ENCODE measurements at places on chromosomes 5 and 9. TPM values are rescaled to one million over a fixed set of nuclear protein-coding genes. Genes with fewer than 3 reads are reported as not detected.
A peak's percentile ranks its signal among the peaks of the same experiment; 100 is the strongest.

Gene LHX3
- total RNA-seq, result not detected

DNA sequence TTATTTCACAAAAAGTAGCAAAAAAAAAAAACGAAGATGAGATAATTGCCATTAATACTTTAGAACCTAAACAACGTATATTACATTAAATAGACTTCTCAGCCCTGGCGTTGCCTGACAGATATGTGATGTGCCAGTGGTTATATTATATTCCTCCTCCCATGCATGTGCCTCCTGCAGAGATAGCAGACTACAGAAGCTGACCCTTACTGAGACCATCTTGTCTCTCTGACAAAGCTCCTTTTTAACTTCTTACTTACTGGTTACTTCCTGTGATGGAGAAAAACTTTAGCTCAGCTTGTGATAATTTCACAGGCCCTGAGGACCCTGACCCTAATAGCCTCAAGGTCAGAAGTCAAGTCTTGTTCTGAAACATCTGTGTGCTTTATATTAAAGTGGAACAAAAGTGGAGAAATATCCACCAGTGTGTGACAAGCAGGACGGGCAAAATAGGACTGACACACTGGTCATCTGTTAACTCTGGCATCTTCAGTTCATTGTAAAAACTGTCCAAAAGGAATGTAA, 80.6 kb upstream of the POU5F2 start:
- no peaks in the 10 kb centered on the region for H3K27me3 ChIP-seq
- no peak overlapping the region for H3K4me3 ChIP-seq
- H3K4me1 ChIP-seq, result no peaks in the 10 kb centered on the region
- H3K36me3 ChIP-seq, result no peaks in the 10 kb centered on the region

Gene TEX53
- total RNA-seq, result not detected

Gene IL31RA
- total RNA-seq, result 0.90 TPM

Gene SOHLH1
- total RNA-seq, result not detected

DNA sequence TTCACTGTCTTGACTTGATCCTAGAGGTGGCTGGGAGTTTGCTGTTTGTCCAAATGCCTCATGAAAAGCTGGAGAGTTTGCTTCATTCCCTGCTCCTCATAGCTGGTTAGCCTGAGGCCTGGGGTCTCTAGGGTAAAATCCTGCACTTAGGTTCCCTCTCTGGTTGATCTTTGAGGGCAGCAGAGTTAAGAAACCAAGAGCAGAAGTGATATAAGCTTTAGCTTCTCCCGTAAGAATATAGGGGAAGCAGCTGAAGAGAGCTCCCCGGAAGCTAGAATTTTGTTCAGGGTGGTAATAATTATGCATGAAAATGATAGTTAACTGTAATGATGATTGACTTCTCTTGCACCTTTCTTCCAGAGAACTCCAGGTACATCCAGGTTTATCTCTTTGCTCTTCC, 1.4 kb downstream of the FAM53C start:
- H3K27ac ChIP-seq, result peak overlapping the region; percentile 64
- H3K4me1 ChIP-seq, result peaks cover 3% of the 10 kb centered on the region
- H3K36me3 ChIP-seq, result peaks cover 18% of the 10 kb centered on the region
- peak overlapping the region; percentile 65 for H3K4me3 ChIP-seq
- no peak for DNase-seq

GRCh38 chr9:137295238-137295811, 6.7 kb downstream of the NRARP start:
- peak overlapping the region; percentile 39 for H3K4me3 ChIP-seq
- H3K27me3 ChIP-seq, result peaks cover 33% of the 10 kb centered on the region
- H3K36me3 ChIP-seq, result no peaks in the 10 kb centered on the region
- no peaks in the 10 kb centered on the region for H3K4me1 ChIP-seq
- no peak overlapping the region for H3K27ac ChIP-seq
- no peak for DNase-seq

DNA sequence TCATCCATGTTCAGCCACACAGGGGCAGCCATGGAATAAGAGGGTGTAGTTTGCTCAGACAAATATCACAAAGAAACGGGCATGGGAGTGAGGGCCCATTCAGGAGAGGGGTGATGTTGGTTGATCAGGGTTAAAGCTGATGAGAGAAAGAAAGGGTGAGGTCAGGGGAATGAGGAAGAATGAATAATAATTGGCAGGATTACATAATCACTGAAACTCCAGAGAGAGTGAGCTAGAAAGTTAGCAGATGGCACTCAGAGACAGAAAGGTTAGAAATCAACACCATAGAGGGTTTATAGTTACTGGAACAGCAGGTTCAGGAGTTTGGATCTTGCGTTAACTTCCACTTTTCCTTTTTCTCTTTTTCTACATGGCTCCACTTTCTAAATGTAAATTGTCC, 113.9 kb downstream of the TAF11L14 start:
- H3K4me3 ChIP-seq, result no peak overlapping the region
- no peaks in the 10 kb centered on the region for H3K4me1 ChIP-seq
- no peaks in the 10 kb centered on the region for H3K36me3 ChIP-seq

Gene TICAM2
- total RNA-seq, result 4.3 TPM

Gene PKD2L2
- total RNA-seq, result not detected

Gene LHX6
- under 0.01 TPM for total RNA-seq

- peaks cover 20% of the 10 kb centered on the region for H3K4me1 ChIP-seq
- peaks cover 6% of the 10 kb centered on the region for H3K27me3 ChIP-seq
- H3K36me3 ChIP-seq, result no peaks in the 10 kb centered on the region
Observed at GRCh38 chr5:6705088-6705487, 8.1 kb upstream of the TENT4A start.

- no peak overlapping the region for H3K4me3 ChIP-seq
- H3K4me1 ChIP-seq, result no peaks in the 10 kb centered on the region
- H3K27ac ChIP-seq, result no peak overlapping the region
- no peaks in the 10 kb centered on the region for H3K36me3 ChIP-seq
Observed at GRCh38 chr9:132486706-132487350, 76.8 kb downstream of the CFAP77 start.

- H3K4me1 ChIP-seq, result no peaks in the 10 kb centered on the region
- H3K27me3 ChIP-seq, result no peaks in the 10 kb centered on the region
- DNase-seq, result no peak
- H3K4me3 ChIP-seq, result no peak overlapping the region
- no peaks in the 10 kb centered on the region for H3K36me3 ChIP-seq
Observed at GRCh38 chr5:160621526-160621925, 199.9 kb downstream of the PTTG1 start.

DNA sequence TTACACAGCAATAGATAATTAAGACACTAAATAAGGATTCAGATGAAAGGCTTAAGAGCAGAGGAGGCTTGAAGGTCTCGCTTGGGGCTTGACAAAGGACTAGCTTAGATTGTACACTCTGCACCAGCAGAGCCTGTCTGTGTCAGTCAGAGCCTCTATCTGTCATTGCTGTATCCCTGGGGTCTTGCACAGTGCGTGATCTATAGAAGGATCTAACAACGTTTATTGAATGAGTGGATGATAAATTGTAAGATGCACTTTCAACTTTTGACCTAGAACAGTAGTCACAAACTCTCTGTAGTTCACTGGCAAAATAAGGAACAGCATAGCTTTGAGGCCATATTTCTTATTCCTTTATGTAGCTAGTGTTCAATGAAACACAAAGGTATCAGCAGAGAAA, 173.5 kb downstream of the ENTREP1 start:
- no peak overlapping the region for H3K27ac ChIP-seq
- no peaks in the 10 kb centered on the region for H3K36me3 ChIP-seq
- no peaks in the 10 kb centered on the region for H3K27me3 ChIP-seq
- no peak overlapping the region for H3K4me3 ChIP-seq

- no peak overlapping the region for H3K27ac ChIP-seq
- no peaks in the 10 kb centered on the region for H3K36me3 ChIP-seq
- H3K4me3 ChIP-seq, result no peak overlapping the region
Observed at GRCh38 chr5:119274767-119275130, 81.1 kb upstream of the TNFAIP8 start.

- H3K4me1 ChIP-seq, result no peaks in the 10 kb centered on the region
- H3K4me3 ChIP-seq, result no peak overlapping the region
- H3K27me3 ChIP-seq, result peaks cover 2% of the 10 kb centered on the region
- no peak for DNase-seq
Observed at GRCh38 chr5:13498279-13498678, 446.2 kb downstream of the DNAH5 start.

Gene OTP
- not detected for total RNA-seq

GRCh38 chr5:133232435-133232834, 180.6 kb downstream of the HSPA4 start:
- 0 out of 2 replicates have a peak, but pooled peaks cover 2% of the 10 kb centered on the region for H3K27me3 ChIP-seq
- H3K4me3 ChIP-seq, result no peak overlapping the region
- no peak overlapping the region for H3K27ac ChIP-seq
- no peaks in the 10 kb centered on the region for H3K36me3 ChIP-seq
- DNase-seq, result no peak

GRCh38 chr5:150022158-150022531, 21.6 kb downstream of the HMGXB3 start:
- H3K27me3 ChIP-seq, result no peaks in the 10 kb centered on the region
- no peak overlapping the region for H3K27ac ChIP-seq
- peaks cover 35% of the 10 kb centered on the region for H3K36me3 ChIP-seq
- DNase-seq, result peak; percentile 87
- peaks cover 12% of the 10 kb centered on the region for H3K4me1 ChIP-seq

DNA sequence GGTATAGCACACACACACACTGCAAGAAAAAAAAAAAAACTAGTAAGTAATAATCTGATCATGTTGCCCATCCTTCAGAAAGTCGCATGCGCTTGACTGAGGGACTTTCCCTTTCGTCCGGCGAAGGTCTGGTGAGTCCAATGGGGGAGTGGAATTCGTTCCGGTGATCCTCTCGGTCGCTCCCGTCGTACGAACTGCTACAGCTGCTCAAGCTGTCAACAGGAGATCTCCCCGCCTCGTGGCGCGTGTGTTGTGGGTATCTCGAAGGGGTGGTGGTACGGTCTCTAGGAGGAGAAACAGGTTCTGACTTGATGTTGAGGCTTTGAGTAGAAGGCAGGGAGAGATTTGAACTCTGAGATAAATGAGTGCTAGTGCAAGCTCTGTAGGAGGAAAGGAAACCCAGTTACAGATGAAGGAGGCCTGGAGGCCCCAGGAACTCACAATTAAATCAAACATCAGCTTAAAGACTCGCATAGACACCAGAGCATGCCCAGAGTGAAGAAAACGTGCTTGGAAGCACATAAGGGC, 160.4 kb downstream of the MEF2C start:
- H3K36me3 ChIP-seq, result no peaks in the 10 kb centered on the region
- H3K27me3 ChIP-seq, result no peaks in the 10 kb centered on the region
- no peak overlapping the region for H3K27ac ChIP-seq
- H3K4me3 ChIP-seq, result no peak overlapping the region
- H3K4me1 ChIP-seq, result no peaks in the 10 kb centered on the region
- DNase-seq, result no peak

Gene CCL28
- total RNA-seq, result under 0.01 TPM

DNA sequence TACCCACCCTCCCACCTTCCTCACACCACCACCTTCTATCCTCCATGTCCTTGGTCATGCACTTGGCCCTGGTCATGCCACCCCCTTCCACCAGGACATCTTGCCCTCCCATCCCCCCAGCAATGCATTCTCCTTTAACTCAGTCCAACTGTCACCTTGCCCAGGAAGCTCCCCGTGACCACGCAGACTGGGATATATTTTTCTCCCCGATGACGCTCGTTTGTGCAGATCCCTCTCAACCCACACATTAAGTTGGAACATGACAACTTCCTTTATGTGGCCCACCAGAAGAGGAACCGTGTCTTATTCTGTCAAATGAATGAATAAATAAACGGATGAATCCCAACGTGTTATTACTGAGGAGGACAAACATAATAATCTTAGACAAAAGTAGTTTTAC, 82.8 kb upstream of the TAS2R1 start:
- H3K27ac ChIP-seq, result peak overlapping the region; percentile 91
- peaks cover 26% of the 10 kb centered on the region for H3K4me1 ChIP-seq
- peak; percentile 80 for DNase-seq
- H3K36me3 ChIP-seq, result no peaks in the 10 kb centered on the region
- no peaks in the 10 kb centered on the region for H3K27me3 ChIP-seq

GRCh38 chr9:101418518-101419430, 16.8 kb downstream of the ALDOB start:
- no peak overlapping the region for H3K4me3 ChIP-seq
- no peaks in the 10 kb centered on the region for H3K27me3 ChIP-seq
- no peaks in the 10 kb centered on the region for H3K4me1 ChIP-seq
- no peaks in the 10 kb centered on the region for H3K36me3 ChIP-seq

GRCh38 chr9:88953381-88954029, 37.8 kb upstream of the S1PR3 start:
- peak; percentile 73 for DNase-seq
- peaks cover 11% of the 10 kb centered on the region for H3K27me3 ChIP-seq
- peak overlapping the region; percentile 16 for H3K27ac ChIP-seq
- no peaks in the 10 kb centered on the region for H3K36me3 ChIP-seq
- H3K4me1 ChIP-seq, result peaks cover 24% of the 10 kb centered on the region
- H3K4me3 ChIP-seq, result no peak overlapping the region

GRCh38 chr9:69582018-69582417, 90.2 kb downstream of the APBA1 start:
- DNase-seq, result no peak
- H3K4me1 ChIP-seq, result peaks cover 4% of the 10 kb centered on the region
- no peaks in the 10 kb centered on the region for H3K36me3 ChIP-seq
- no peaks in the 10 kb centered on the region for H3K27me3 ChIP-seq

DNA sequence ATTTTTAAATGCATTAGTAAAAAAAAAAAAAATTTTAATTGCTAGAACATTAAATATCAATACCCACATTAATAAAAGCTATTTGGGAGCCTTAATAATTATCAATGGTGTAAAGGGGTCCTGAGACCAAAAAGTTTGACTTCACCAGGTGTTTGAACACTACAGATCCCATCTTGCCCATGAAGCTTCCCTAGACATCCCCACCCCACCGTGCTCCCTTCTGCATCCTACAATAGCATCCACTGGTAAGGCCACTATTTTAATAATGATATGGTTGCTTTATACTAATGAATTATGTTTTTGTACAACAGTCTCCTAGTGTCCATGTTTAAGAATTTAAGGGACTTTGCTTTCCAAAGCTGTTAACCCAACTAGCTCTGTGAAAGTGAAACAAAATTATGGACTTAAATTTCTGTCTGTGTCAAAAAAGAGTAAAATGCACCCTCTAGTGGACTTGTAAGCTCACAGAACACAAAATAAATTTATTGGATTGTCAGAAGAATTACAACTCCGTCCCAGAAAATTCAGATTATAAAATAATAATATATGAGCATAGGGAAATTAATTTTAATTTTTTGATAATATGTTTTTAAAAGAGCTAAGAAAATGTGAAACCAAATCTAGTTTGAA, 76.0 kb downstream of the ARL15 start:
- no peak overlapping the region for H3K27ac ChIP-seq
- H3K4me3 ChIP-seq, result no peak overlapping the region
- H3K4me1 ChIP-seq, result no peaks in the 10 kb centered on the region

DNA sequence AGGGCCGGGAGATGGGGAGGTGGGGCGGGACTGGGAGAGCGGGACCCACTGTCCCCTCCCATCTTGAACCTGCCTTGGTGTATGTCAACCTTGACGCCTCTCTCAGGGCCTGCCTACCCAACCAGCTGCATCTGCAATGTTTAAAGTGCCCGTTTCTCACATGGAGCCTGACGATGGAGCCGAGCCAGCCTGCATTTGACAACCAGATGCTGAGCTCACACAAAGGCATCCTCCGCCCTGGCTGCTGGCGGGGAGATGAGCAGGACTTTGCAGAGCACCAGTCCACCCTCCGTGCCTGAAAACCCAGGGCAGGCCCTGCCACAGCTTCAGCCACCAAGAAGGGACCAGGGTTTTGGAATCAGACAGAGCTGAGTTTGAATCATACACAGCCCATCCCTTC, 141.1 kb upstream of the SMIM23 start:
- no peak overlapping the region for H3K27ac ChIP-seq
- no peak overlapping the region for H3K4me3 ChIP-seq
- no peaks in the 10 kb centered on the region for H3K36me3 ChIP-seq
- H3K27me3 ChIP-seq, result peaks cover 7% of the 10 kb centered on the region
- DNase-seq, result peak; percentile 17
- peaks cover 4% of the 10 kb centered on the region for H3K4me1 ChIP-seq

Gene SLC6A19
- total RNA-seq, result not detected
